ENCODE measurements at places on chromosomes 2 and 18.

- DNase-seq = no peak
Observed at GRCh38 chr2:231344851-231345250, 50.7 kb upstream of the B3GNT7 start.

- no peak for DNase-seq
Observed at GRCh38 chr2:132780651-132781050, 110.6 kb upstream of the LYPD1 start.

GRCh38 chr18:47968006-47968676 is 37.7 kb upstream of the SMAD2 start:
- no peak for DNase-seq

DNA sequence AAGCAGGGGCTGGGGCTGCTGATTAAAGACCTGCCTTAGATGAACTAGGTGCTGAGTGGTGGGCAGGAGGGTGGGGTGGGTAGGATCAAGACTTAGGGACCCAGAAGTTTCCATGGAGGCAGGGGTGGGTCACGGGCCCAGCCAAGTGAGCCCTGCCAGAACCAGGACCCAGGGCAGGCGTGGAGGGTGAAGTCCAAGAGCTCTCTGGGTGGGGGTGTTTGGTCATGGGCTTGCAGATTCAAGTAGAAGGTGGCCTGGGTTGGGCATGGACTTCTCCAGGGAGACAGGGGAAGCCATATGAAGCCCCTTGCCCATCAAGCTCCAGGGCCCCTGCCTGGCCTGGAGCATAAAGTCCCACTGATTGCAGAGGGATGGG is 168.8 kb downstream of the SMAD7 start:
- DNase-seq = no peak

DNA sequence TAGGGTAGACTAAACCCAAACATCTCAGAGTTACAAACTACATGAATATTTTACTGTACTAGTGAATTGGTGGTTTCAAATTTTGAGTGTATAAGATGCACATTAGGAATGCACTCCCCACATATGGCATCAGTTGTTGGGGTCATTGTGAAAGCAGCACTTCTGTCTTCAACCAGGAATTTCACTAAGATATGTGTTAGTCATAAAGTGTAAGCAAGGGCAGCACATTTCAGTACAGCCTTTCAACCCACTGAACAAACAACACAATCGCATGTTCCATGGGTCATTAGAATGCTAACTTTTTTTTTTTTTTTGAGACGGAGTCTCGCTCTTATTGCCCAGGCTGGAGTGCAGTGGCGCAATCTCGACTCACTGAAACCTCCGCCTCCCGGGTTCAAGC is 164.1 kb upstream of the MAP2 start:
- no peak for DNase-seq

- DNase-seq = no peak
Observed at GRCh38 chr2:168673265-168674189, 128.9 kb upstream of the NOSTRIN start.

DNA sequence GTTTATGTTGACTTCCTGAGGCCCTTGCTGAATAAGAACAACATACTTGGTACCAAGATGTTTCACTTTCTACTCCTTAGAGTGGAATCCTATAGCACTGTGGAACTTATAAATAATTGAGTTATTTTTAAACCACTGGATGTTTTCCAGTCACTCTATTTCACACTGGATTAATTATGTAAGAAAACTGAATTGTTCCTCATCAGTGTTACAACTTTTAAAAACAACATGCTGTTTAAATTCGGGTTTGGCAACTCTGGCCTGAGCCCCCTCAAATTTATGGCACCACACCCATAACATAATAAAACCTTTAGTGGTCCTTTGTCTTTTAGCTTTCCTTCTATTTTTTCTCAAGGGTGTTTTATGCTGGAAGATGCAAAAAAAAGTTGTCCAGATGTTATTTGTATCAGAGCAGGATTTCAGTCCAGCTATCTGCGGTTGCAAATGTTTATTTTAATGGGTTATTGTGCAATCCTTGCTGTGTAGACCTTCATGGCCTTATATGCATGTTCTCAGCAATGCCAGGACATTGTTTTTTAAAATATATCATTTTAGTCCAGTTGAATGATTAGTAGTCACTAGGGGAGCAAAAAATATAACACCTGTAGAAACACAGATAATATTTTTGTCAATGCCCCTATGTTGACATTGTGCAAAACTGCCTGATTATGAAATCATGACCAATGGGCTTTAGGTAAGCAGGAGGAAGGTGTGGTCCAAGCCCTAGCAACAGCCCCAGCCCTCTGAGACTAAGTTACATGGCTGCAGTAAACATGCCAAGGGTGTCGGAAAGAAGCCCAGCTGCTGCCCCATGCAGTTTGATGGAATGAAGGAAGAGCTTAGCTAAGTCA is 638.0 kb upstream of the ZEB2 start:
- no peak for DNase-seq

DNA sequence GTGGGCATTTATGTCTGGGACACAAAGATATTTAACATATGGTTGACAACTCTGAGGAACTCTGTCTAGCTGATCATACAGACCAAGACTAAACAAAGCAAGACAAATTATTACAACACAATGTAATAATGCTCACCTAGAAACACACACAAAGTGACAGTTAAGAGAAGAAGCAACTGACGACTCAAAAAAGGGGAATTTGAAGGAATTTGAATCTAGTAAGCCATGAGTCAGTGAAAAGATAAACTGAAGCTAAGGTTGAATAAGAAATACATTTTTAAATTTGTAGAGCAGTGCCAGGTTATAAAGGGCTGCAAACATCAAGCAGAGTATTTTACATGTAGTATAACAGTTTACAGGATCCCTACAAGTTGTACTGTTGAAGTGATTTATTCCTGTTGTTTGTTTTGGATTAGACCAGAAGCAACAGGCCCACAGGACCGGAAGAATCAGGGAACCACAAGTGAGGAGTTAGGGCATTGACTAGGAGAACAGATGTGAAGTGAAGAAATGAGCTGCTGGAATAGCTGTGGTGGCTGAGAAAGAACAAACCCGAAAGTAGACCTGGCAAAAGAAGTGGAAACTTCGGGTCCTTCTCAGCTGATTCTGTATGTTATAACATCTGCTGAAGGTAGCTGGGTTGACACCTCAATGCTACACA is 35.6 kb downstream of the IFIH1 start:
- DNase-seq = no peak

- DNase-seq = peak; percentile 79
Observed at GRCh38 chr18:63271148-63271547, 48.4 kb downstream of the BCL2 start.

GRCh38 chr2:64985447-64985846 is 3.8 kb upstream of the SLC1A4 start:
- DNase-seq = no peak

- no peak for DNase-seq
Observed at GRCh38 chr2:120403676-120404075, 57.7 kb downstream of the INHBB start.

DNA sequence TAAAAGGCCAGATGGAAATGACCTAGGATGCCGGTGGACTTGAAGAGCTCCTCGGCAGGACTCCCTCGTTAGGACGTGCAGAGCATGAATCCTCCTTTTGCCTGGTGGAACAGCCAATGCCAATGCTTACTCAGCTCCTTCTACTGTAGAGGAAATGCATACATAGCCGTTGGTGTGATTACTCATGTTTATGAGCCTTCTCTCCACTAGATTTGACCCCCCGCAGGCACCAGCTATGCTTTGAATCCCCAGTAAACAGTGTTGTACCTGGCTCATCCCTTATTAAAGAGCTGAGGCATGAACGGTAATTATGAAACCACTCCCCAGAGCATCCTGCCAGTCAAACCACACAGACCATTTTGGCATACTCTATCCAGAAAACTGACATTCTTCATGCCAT is 172.8 kb downstream of the ANTXR1 start:
- DNase-seq = no peak

GRCh38 chr18:66264130-66264529 is 339.8 kb downstream of the CDH19 start:
- DNase-seq = no peak

DNA sequence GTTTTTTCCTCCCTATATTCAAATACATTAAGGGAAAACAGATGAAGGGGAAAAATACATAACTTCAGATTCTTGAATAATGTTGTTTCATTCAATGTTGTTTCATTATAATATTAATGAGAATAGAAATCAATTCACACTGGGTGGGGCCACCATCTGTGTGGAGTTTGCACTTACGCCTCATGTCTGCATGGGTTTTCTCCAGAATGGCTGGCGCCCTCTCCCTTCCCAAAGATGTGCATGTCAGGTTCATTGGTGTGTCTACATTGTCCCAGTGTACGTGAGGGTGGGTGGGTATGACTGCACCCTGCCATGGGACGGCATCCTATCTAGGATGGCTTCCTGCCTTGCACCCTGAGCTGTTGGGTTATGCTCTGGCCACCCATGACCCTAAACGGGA is 51.7 kb downstream of the COBLL1 start:
- no peak for DNase-seq

GRCh38 chr18:37805773-37806404 is 240.3 kb upstream of the CELF4 start:
- DNase-seq = no peak

DNA sequence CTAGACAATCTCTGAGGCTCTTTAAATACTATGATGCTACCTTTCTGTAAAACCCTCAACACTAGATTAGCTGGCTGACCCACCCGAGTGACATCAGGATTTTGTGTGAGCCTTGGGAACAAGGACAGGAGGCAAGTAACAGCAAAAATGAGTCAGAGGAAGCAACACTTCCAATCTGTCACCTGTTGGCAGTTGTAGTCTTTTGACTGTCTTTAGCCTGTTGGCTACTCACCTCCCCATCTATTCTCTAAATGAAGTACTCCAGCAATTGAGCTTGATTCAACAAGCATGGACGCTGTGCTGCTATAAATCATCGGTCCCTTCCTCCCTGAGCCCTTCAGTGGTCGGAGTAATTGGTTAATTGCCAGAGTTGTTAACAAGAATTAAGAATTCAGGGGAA is 898.7 kb downstream of the BCL11A start:
- DNase-seq = peak; percentile 36

DNA sequence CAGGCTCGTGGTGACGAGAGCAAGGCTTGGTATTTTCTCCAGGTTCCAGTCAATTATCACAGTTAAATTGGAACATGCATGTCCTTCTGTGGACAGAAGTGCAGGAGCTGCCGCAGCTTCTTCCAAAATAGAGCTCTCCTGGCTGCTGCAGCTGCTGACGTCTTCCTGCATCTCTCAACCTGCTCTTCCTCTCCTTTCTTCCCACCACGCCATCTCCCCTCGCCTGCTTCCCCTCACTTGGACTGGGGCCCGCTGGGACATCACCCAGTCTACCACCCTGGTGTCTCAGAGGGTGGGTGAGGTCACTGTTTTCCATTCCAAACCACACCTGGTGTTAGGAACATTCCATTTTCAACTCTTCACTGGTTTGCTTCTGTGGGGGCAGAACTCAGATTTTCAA is 41.4 kb downstream of the SPP2 start:
- DNase-seq = no peak

GRCh38 chr2:10885094-10885860 is 26.5 kb upstream of the KCNF1 start:
- DNase-seq = no peak

DNA sequence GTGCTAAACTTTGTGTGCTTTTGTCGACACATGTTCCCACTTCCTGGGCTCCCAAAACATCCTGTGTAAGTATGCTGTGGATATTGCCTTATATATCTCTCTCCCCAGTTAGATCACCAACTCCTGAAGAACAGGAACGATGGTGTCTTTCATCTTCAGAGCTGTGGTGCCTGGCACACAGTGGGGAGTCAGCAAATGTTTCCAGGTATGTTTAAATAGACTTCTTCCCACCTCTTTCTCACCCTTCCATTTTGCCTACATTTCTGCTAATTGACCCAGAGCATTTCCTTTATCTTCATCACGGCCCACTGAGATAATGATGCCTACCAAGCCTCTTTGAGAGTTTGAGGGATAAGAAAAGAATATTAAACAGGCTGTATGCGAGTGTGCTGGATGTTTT is 60.7 kb downstream of the RND3 start:
- DNase-seq = no peak

DNA sequence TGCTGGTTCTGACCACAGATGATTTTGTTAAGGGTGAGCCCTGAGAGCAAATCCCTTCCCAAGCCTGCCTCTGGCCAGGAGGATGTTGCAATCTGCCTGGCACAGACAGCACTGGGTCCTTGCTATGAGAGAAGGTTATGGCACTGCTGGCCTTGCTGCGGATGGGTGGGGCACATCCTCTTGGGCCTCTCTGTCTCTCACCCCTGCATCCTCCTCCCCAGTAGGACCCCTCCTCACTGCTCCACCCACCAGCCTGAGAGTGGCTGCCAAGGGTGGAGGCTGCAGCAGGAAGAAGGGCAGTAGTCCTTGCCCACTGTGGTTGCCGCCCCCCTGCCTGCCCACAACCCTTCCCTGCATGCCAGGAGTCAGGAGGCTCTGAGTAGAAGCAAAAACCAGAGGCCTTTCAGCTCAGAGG is 180.9 kb downstream of the ZBTB7C start:
- no peak for DNase-seq

GRCh38 chr2:67668538-67668937 is 271.4 kb downstream of the ETAA1 start:
- no peak for DNase-seq

- DNase-seq = no peak
Observed at GRCh38 chr2:207073801-207074678, 91.7 kb downstream of the KLF7 start.

GRCh38 chr18:54956506-54956905 is 2.8 kb downstream of the CCDC68 start:
- no peak for DNase-seq

DNA sequence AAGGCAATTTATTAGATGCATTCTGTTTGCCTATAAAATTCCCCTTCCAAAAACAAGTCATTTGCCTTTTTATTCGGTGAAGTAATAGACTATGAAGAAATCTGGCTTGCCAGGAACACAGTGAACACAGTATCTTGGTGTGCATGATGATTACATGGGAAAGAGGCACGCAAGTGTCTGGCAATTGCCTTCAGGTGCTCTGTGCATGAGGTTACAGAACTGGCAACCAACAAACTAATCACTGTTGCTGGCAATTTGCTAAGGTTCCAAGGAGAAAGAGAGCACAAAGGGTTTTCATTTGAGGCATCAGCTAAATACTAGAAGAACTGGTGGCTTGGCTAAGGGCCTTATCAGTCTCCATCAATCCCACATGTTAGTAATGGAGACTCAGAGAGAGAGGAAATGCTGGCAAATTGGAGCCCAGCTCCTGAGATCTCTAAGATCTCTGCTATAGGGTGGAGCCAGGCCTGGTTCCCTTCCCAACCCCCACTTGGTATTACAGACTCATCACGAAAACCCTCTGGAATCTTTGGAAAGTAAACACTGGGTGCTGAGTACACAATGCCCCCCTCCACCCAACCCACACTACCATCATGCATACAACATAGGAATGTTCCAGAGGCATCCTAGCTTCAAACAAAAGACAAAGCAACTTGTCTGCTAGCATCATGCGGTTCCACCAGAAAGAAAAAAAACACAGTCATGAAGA is 10.4 kb downstream of the RNF152 start:
- DNase-seq = no peak

Data from NCI-H1105 treated with DMSO at 0.1 percent for 48 hours (cell line).